ENCODE measurements at places on chromosomes 11 and 22.

- no peak for DNase-seq
Observed at GRCh38 chr22:43535336-43535735, 123.5 kb downstream of the MPPED1 start.

DNA sequence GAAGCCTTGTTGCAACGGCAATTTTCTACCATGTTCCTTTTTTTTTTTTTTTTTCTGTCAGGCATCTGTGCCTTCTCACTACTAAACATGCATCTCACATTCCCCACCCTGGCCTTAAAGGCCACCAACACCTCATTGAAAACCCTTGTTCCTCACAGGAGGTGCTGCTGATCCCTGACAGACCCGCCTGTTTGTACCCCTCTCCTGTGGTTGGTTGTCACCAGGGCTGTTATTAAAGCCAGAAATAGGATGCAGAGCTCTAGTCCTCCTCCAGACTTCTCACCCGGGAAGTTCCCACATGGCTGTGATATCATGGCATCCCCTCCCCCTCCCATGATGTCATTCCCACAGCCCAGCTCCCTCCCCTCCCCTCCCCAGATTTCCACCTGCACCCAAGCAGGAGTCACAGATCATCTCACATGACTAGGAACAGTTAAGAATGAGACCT, 302.8 kb upstream of the NCAM1 start:
- DNase-seq: no peak

DNA sequence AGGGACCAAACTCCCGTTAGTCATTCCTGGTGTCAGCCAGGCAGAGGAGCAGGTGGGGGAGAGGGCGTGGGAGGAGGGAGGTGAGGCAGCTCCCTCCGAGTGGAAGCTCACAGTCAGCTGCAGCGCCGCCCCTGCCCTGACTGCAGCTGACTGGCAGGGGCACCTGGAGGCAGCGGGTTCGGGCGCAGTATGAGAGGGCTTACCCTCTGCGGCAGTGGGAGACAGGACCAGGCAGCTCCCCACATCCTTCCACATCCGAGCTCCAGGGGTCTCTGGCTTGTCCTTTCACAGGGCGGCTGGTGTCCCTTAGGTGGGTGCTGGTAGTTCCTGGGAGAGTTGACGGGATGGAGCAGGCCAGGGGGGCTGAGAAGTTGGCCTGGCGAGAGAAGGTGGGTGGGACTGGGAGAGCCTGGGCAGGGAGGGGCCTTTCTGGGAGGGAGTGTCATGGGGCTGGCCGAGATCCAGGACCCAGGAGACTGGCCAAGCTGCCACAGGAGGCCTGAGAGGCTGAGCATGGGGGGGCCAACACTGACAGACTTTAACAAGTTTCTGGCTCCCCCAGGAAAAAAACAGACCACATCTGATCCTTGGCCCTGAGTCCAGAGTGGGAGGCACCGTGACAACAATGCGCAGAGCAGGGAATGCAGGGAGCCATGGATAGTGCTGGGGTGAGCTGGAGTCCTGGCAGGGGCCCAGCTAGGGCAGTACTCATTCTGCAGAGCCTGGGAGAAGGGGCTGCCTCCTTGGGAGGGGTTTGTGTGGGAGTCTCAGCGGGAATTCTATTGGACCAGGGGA, 4.9 kb downstream of the ADORA2A start:
- no peak for DNase-seq

GRCh38 chr11:64089915-64090805, 54.4 kb downstream of the FLRT1 start:
- no peak for DNase-seq

- DNase-seq: no peak
Observed at GRCh38 chr11:81570669-81571068, 1163.0 kb downstream of the FAM181B start.

DNA sequence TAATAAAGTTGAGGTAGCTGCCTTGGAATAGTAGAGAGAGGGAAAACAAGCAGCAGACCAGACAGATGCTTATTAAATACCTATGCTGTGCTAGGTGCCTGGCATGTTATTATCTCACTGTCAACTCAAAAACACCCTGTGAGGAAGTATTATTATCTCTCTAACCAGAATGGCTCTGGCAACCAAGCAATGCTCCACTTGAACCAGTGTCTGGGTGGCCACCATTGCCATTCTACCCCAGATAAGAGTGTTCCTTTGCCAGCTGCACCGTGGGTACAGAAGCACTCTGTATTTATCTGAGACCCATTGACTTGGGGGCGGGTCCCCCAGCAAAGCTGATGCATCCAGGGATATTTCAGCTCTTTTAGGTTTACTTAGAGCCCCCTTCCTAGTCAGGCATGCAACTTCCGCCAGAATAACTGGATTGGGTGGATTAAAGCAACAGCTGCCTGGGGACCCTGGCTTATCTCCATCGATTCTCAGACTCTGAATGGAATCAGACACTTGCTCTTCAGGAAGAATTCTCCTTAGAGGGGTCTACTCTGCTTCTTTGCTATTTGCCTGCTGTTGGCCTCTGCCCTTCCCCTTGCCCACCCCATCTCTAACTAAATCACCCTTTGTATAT, 49.1 kb downstream of the RCN1 start:
- no peak for DNase-seq

- no peak for DNase-seq
Observed at GRCh38 chr11:66107600-66108510, 37.8 kb downstream of the PACS1 start.
